ENCODE measurements at places on chromosomes 7 and 10.

GRCh38 chr10:8233049-8233448 lies 178.6 kb downstream of the GATA3 start:
- no peak for DNase-seq

DNA sequence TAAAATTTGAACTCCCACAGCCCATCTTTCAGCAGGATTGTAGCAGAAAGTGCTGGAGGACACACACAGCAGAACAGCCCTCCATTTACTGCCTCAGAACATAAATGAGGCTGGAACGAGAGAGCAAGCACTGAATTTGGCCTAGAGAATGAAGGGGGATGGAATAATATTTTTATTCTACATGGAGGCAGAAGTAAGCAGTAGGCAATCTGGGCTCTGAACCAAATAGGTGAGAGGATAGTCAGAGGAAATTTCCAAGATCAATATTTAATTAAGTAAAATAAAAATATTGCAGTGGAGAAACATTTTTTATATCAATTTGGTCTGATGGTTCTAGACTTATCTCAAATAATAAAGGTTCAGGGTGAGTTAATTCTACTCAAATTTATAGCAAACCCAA lies 29.2 kb upstream of the TSPAN13 start:
- DNase-seq: no peak

- DNase-seq: no peak
These were observed 191.5 kb upstream of the CELF2 start for GRCh38 chr10:10826125-10826524.

DNA sequence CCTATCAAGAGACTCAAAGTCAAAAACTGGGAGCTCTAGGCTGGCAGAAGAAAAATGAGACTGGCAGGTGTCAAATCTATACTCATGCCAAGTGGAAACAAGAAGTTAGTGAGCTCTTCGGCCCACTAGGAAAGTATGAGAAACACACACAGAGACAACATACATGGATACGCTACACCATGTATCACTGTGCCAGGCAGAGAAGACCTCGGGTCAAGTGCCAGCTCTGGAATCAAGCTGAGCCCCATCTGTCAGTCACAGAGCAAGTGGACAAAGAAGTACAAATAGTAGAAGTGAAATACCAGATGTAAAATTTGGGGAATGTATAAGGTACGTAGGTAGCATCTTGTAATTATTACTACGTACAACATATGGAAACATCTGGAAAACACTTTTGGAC lies 62.4 kb downstream of the FAM13C start:
- DNase-seq: no peak

GRCh38 chr7:87354749-87355148 lies 9.3 kb downstream of the CROT start:
- no peak for DNase-seq

- DNase-seq: no peak
These were observed 1.2 kb downstream of the SEPTIN7 start for GRCh38 chr7:35802102-35802466.

DNA sequence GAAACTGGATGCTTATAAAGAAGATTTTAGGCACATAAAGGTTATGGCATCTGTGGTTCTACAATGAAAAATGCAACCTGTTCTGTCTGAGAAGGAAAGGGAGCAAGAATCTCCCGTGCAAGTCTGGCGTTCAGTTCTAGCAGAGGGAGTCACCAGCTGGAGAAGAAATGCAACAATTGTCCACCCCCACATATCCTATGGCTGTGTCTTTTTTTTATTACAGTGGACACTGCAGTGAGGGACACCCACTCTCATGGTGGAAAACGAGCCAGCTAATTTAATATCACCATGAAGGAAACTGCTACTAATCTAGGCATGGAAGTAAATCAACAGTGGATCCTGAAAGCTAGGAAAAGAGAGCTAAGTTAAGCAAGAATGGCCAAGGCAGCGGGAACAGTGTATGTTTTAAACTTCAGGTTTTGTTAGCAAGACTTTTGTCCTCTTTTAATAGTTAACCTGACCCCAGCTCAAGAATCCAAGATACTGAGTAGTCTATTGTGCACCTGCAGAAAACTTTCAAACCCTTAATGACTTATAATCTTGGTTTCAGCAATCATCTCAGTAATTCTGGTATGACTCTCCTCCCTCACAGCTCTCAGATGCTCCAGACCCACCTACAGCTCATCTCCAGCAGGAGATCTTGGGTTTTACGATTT lies 149.3 kb downstream of the FGFR2 start:
- DNase-seq: no peak

GRCh38 chr7:157644946-157645345 lies 308.1 kb downstream of the DNAJB6 start:
- no peak for DNase-seq

DNA sequence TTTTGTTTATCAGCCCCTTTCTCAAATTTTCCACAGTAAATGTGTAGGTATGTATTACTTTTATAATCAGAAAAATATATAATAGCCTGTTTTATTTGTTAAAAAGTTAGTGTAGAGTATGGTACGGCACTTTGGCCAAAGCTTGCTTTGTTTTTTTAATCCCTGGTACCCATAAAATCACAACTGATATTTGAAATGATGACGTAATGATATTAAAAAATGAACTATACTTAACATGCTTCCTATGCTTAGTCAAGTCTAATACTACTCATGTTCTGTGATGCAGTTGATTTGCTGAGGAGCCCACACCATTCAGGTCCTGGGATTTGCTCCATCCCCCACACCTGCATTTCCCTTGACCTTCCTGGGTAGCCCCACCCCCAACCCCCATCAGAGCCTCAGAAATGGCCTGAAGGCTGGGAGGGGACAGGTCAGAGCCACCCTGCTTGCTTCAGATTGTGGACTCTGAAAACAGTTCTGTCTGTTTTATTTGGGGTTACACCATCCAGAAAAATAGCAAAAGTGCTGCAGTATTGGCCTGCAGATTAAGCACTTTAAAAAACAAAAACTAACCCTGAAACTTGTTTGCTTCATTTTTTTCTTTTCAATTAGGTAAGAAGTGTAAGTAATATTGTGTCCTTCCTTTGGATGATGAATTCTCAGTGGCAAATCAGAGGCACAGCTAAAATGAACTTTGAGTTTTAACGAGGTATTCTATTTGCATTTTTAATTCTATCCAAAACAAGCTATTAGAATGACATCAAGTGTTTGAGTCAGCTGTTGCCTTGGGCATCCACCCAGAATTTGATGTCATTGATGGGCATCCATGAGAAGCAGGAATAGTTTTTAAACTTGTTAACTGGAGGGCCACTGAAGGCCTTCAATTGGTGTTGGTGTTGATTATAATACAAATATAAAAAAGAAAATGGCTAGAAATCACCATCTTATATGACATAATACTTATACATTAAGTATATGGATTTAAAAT lies 23.3 kb downstream of the PLCE1 start:
- no peak for DNase-seq

DNA sequence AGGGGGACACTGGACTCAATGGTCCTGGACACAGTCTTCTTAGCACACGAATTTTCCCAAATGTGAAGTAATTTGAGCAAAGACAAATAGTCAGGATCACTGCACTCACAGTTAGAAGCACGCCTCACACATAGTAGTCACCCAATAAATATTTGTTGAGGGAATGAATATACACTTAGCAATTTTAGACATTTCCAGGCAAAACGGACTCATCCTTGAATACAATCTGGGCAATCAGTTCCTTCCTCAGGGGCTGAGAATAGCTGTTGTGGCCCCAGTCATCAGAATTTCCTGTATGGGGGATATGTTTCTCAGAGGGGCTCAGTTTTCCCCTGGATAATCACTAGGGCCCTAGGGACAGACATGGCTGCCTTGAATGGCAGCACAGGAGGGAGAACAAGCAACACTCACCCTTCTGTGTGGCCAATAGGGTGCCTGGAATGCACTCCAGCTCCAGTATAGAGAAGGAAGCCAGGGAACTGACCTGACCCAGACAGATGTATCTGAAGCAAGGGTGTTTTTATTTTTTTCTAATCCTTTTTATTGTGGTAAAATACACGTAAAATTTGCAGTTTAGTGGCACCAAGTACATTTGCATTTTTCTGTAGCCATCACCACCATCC lies 282.7 kb upstream of the ZNF32 start:
- DNase-seq: peak; percentile 51

DNA sequence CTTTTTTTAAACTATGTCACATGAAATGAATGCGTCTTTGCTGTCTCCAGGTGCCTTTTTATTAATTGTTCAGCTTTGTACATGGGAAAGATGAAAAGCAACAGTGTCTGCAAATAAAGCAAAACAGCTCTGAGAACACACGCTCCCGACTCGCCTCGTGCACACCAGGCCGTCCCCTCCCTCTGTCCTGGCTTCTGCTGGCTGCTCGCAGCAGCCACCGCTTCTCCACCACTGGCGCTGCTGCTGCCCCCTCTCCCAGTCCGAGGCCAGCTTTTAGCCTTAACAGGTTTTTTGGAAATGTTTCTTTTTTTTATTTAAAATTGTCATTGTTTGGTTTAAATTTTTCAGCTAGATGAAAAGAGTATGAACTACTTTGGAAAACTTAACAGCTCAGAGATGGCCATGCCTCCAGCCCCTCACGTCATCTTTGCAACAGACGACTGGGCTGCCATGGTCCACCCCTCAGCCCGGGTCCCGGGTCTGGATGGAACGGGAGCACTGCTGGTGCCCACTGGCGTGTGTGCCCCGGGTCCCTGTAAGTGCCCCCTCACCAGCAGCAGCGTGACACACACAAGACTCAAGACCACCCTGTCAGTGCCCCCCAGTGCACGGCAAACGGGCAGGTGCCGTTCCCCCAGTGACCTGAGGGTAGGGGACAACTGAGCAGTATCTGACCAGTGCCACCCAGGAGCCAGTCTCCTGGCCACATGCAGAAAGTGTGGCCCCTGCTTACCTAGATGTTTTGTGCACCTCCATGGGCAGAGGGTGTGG lies 415.6 kb upstream of the FOXK1 start:
- no peak for DNase-seq

DNA sequence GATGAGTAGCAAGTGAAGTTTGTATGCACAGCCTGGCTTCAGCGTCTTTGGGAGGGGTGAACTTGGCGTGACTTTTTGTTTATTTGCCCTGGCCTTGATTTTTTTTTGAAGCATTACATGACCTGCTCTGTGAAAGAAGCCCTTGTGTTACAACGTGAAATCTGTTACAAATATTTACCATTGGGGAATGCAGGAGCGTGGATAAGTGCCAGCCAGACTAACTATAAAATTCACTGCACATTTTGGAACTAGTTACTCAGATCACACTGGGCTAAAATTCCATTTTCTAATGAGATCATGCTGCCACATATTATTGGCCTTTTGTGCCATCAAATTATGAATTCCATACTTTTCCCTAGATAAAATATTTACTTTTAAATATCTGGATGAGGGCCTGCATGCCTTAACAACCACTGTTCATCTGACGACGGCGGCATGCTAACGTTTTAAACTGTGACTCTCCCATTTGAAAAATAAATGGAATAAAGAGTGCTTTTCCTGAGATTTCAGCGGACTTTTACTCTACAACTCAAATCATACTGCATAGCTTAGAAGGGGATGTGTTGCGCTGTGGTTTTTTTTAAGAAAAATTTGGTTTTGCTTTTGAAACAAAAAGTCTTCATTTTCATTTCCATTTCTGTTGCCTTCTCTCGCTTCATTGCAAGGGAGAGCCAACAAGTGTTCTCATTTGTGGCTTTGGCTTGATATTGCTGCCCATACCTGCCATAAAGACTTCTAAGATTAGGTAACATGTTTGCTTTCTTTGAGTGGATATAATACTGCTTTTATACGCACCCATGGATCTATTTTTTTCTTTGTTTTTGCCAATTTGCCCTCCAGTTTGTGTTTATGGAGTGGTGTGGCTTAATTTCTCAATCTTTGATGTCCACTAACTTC lies 352.2 kb downstream of the TFEC start:
- DNase-seq: no peak

DNA sequence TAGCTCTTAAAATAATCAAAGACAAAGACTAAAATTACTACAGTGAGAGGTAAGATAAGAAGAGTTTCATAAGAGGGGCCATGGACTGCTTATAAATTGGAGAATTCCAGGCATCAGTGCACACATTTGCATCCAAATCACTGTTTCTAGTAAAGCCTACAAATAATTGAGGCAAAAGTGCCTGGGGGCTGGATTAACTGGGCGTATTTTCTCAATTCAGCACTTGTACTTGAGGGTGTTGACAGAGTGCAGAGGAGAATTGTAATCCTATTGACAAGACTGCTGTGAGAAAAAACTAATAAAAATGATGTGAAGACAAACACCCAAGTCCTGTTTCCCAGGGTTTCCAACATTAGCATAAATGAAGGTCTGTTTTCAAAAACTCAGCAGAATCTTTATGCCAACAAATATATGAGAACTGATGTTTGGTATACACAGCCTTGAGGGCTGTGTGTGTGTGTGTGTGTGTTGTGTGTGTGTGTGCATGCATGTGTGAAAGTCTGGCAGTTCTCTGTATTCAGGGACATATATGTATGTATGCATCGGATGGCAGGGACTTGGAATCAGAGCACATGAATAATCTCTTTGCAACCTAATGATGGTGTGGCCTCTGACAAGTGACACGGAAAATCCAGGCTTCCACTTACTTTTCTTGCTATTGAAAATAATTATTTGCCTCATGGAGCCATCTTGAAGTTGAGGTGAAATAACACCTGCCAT lies 182.1 kb upstream of the CDC14C start:
- no peak for DNase-seq

DNA sequence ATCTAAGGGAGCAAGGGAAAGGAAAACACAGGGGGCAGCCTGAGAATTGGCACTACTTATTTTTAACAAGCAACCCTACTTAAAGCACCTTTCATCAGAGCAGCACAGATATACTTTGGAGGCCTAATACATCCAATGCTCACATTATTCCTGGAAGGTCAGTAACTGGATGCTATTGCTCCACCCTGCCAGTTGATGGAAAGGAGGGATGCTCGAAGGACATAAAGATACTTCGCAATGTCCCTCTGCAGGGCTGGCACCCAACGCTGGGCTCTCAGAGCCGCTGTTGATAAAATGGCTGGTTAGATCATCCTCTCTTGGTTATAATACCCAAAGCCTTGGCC lies 307.9 kb upstream of the AOAH start:
- no peak for DNase-seq

DNA sequence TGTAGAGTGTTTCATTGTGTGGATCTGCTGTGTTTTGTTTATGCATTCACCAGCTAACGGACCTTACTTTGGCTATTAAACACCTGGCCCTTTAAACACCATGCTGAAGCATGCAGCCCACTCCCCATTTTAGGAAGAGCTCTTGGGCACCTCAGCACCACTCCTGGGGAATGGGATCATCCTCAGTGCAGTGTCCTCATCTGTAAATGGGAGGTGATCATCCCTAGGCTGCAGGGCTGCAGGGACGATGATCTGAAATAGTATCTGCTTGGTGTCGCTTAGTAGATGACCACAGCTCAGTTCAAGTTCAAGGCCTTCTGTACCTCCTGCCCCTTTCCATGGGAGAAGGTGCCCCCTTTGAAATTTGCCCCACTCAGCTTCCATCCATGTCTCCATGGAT lies 229.9 kb downstream of the TCF7L2 start:
- no peak for DNase-seq

GRCh38 chr10:78170026-78170475 lies 136.4 kb downstream of the RPS24 start:
- DNase-seq: no peak
